ENCODE measurements at places on chromosomes 11 and 22. TPM values are rescaled to one million over a fixed set of nuclear protein-coding genes. Genes with fewer than 3 reads are reported as not detected.

The PANX2 gene
- polyA plus RNA-seq, result 3.5 TPM

The HDAC10 gene
- 78.3 TPM for polyA plus RNA-seq

The NXPE4 gene
- polyA plus RNA-seq, result not detected

The LARGE2 gene
- polyA plus RNA-seq, result 48.4 TPM

The BRD1 gene
- 26.3 TPM for polyA plus RNA-seq

The OR8A1 gene
- 0.02 TPM for polyA plus RNA-seq

The OR4D5 gene
- not detected for polyA plus RNA-seq

The MS4A13 gene
- not detected for polyA plus RNA-seq

The SLC7A4 gene
- 0.68 TPM for polyA plus RNA-seq

The NLRX1 gene
- polyA plus RNA-seq, result 6.5 TPM

The ACCSL gene
- not detected for polyA plus RNA-seq

The KCNQ1 gene
- polyA plus RNA-seq, result 50.0 TPM

The FAM227A gene
- polyA plus RNA-seq, result 0.77 TPM

The EXPH5 gene
- polyA plus RNA-seq, result 0.70 TPM

The GDPD4 gene
- polyA plus RNA-seq, result not detected

The OR51B2 gene
- not detected for polyA plus RNA-seq

The OAF gene
- 21.6 TPM for polyA plus RNA-seq

The CASP1 gene
- polyA plus RNA-seq, result 7.9 TPM

The C11orf16 gene
- not detected for polyA plus RNA-seq

The FIBP gene
- polyA plus RNA-seq, result 35.0 TPM

The RFPL2 gene
- polyA plus RNA-seq, result 1.5 TPM

The FIBIN gene
- 2.7 TPM for polyA plus RNA-seq

The SYTL2 gene
- 2.5 TPM for polyA plus RNA-seq

The ZNF70 gene
- 1.4 TPM for polyA plus RNA-seq

The CLDN5 gene
- 44.7 TPM for polyA plus RNA-seq

The CRACR2B gene
- 378 TPM for polyA plus RNA-seq

The GAS2L1 gene
- polyA plus RNA-seq, result 13.6 TPM

The TRIM51 gene
- not detected for polyA plus RNA-seq

The ASCC2 gene
- polyA plus RNA-seq, result 58.6 TPM

The MCHR1 gene
- polyA plus RNA-seq, result 0.23 TPM

The KRTAP5-7 gene
- 0.15 TPM for polyA plus RNA-seq

The SAA2 gene
- 3.3 TPM for polyA plus RNA-seq

The DMC1 gene
- not detected for polyA plus RNA-seq

The PANX3 gene
- polyA plus RNA-seq, result not detected

The DCDC1 gene
- 0.57 TPM for polyA plus RNA-seq

The CTR9 gene
- 6.8 TPM for polyA plus RNA-seq

The TMEM258 gene
- polyA plus RNA-seq, result 87.4 TPM

The VWA5A gene
- 12.1 TPM for polyA plus RNA-seq

The GLB1L3 gene
- polyA plus RNA-seq, result 0.15 TPM

The MN1 gene
- 1.2 TPM for polyA plus RNA-seq

The OR4C5 gene
- polyA plus RNA-seq, result not detected

The CLDN25 gene
- polyA plus RNA-seq, result not detected

The MRGPRF gene
- 4.2 TPM for polyA plus RNA-seq

The PNPLA2 gene
- 233 TPM for polyA plus RNA-seq

Measured in pancreas (tissue), 10 donors.